ENCODE measurements at places on chromosomes 12 and 14.

GRCh38 chr12:12715459-12716150 lies 1.6 kb upstream of the CDKN1B start:
- peak; percentile 79 for DNase-seq

- DNase-seq, result no peak
Measured at GRCh38 chr12:50613463-50613862, 108.7 kb downstream of the DIP2B start.

GRCh38 chr12:54407183-54407905 lies 11.7 kb downstream of the ITGA5 start:
- DNase-seq, result no peak

DNA sequence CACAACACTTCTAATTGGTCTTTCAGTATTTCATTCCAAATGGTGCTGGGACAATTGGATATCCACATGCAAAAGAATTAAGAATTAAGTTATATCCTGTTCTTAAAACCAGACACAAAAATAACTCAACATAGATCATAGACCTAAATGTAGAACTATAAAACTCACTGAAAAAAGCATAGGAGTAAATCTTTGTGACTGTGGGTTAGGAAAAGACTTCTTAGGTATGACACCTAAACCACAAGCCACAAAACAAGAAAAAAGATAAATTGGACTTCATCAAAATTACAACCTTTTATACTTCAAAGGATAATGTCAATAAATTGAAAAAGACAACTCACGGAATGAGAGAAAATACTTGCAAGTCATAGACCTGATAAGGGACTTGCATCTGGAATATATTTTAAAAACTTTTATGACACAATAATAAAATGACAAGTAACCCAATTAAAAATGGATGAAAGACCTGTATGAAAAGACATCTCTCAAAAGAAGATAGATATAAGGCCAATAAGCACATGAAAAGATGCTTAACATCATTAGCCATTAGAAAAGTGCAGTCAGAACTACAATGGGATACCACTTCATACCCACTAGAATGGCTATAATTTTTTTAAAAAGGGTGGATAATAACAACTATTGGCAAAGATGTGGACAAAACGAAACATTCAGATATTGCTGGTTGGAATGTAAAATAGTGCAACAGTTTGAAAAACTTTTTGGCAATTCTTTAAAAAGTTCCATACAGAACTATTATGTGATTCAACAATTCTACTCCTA lies 72.5 kb upstream of the SLC38A4 start:
- DNase-seq, result no peak

DNA sequence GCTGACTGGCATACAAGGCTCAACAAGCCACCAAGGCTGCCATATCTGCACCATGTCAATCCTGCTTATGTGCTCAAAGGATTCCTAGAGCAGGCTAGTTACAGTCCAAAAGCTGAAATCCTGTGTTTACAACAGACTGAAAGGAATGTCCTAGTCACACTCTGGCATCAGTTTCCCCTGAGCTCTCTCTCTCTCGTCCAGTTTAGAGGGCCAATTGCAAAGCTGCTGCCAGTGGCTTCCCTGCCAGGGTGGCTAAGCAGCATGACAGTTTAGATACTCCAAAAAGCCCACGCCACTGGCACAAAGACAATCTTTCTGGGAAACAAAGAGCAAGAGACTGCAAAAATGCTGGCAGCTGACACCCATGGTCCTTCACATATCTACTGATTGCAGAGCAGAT lies 392.1 kb downstream of the RPS29 start:
- no peak for DNase-seq

- no peak for DNase-seq
Measured at GRCh38 chr12:48034835-48035805, 30.8 kb upstream of the COL2A1 start.

DNA sequence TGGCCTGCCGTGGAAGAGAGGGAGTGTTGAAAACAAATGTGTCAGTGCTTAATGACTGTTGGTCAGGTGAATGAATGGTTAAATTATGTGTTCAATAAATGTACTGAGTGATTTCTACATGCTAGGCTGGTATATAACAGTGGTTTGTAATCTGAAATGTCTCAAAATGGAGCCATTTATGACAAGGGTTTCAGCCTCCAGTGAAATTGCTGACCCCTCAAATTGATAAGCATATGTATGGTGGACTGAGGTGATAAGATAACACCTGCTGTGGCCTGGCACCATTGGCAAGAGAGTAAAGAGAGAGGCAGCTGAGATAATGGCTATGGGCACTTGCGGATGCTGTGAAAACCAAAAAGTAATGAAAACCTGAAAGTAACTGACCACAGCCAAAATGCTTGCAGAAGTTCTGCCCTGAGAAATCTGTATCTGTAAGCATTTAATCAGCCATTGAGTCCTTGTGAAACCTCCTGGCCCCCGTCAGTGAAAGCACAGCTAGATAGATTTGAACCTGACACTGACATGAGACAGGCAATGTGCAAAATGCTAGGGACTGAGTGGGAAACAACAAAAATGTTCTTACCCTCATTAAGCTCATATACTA lies 1.4 kb upstream of the BCAT1 start:
- peak; percentile 38 for DNase-seq

DNA sequence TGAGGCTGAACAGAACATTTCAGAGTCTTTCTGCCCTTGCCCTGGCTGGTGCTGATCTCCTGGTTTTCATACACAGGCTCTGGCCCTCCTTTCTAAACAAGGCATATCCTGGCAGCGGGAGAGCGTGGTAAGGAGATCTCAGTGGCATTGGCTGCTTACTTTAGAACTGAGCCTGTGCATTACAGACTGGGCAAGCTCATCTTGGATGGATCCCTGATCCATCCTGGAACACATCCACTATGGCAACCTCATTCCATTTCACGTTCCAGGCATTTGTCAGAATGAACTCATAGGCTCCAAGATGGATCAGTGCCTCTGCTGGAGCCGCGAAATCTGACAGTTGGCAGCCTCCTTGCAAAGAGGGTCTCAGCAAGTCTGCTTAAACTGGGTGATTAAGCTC lies 224.5 kb upstream of the PELI2 start:
- no peak for DNase-seq

DNA sequence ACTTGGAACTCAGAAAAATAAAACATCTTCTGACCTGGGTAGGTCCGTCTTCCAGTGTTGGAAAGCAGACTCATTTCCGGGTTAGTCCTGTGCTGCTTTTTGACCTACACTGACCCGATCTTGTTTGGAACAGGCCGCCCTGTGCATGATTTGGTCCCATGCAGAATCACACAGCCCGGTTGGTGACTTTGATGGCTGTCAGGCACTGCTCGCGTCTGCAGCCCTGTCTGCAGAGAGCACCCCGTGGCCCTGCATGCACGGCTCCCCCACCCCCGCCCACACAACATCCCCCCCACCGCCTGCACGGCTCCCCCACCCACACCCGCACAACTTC lies 31.6 kb downstream of the PACS2 start:
- no peak for DNase-seq

GRCh38 chr14:55136885-55137786 lies 8.1 kb downstream of the LGALS3 start:
- no peak for DNase-seq

DNA sequence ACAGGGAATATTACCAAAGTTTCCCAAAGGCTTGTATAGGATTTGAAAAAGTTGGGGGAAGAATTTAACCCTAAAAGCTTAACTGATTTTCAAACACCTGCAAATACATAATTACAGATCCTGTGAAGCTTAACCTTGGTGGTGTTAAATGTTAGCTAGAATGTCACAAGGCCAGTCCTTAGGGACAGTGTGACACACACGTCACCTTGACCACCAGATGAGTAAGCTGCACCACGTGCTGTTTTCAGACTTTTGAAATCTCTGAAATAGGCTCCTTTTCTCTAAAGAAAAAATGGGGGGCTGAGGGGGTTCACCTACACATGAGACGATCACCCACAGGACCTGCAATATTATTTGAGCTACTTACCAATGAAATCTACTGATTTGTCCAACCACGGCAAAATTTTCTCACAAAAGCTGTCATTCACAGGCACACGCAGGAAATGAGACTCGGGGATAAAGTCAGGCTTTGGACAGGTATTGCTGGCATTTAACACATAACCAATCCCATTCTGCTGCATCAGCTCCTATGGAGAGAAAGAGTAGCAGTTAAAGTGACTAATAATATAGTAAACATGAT lies 75.9 kb downstream of the DUSP16 start:
- DNase-seq, result peak; percentile 72

GRCh38 chr14:99603471-99604277 lies at the start of gene CCDC85C:
Gene CCDC85C (minus strand): TSS chr14:99604207. CDS start chr14:99603959, 248 bp downstream.
- DNase-seq, result peak; percentile 20

- DNase-seq, result peak; percentile 35
Measured at GRCh38 chr12:61993734-61994345, 266.4 kb upstream of the USP15 start.

GRCh38 chr14:55519473-55520080 lies 60.4 kb upstream of the KTN1 start:
- DNase-seq, result no peak

GRCh38 chr12:89947437-89948270 lies 239.0 kb upstream of the ATP2B1 start:
- peak; percentile 45 for DNase-seq

- peak; percentile 72 for DNase-seq
Measured at GRCh38 chr12:54991161-54991990, 6.8 kb upstream of the TESPA1 start.

GRCh38 chr12:14256121-14256520 lies 109.4 kb upstream of the ATF7IP start:
- DNase-seq, result peak; percentile 63

GRCh38 chr14:39107591-39107996 lies 4.6 kb upstream of the SEC23A start:
- DNase-seq, result peak; percentile 56

- no peak for DNase-seq
Measured at GRCh38 chr12:27711967-27712366, 1.3 kb downstream of the MRPS35 start.

DNA sequence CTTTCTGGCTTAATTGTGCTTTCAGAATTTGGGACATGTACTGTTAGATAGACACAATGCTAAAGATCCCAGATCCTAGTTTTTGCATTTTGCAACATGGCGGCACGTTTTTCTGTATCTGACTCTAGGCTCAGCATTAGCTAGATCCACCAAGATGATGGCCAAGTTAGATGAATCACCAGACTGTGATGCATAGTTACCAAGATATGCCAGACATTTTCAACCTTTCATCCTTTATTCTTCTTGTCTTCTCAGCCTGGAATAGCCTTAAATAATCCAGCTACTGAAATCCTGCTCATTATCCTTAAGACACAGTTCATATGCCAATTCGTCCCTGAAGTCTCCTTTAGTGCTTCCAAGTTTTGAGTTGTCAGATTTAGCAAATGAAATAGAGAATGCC lies 144.9 kb upstream of the CRY1 start:
- no peak for DNase-seq

GRCh38 chr12:68438601-68439000 lies 106.4 kb upstream of the MDM1 start:
- no peak for DNase-seq

DNA sequence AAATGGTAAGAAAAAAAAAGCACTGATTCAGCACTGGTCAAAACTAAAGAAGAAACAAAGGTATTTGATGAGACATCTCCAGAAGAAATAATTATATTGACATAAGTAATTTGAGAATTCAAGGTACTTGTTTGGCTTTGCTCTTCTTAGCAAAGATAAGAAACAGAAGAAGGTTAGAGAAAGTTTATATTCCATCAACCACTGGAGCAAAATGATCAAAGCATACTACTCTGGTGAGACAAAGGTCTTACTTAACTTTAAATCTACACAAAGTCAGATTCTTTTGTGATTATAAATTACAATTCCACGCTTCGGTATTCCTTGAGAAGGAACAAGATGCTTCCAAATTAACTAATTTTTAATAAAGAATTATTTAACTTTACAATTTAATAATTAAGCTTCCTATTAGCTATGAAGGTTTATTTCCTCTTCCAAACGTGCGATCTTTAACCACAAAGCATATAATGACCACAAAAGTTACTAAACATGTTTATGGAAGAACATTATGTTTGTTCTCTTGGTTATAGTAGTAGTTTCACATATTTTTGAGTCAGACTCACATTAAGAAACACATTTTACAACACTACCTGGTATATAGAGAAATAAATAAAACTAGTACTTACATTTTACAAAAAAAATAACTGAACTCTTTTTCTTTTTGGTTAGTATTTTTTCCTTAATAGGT lies 53.4 kb downstream of the METTL25 start:
- no peak for DNase-seq

DNA sequence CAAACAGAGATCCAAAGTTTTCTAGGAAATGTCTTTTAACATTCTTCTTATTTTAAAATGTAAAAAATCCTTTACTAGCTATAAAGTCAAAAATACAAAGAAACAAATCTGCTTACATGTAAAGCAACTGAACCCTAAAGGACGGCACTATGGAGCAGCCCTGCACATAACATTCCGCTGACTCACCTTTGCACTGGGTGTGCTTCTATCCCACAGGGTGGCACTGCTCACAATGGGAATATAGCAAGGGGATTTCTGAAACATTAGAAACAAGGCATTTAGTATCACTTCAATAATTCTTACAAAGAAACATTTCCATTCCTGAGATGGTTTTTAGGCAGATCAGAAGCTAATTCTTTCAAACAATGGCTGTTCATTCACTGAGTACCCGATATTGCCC lies 94.3 kb downstream of the C12orf42 start:
- no peak for DNase-seq

- DNase-seq, result no peak
Measured at GRCh38 chr12:120721866-120722265, 3.8 kb upstream of the ACADS start.

DNA sequence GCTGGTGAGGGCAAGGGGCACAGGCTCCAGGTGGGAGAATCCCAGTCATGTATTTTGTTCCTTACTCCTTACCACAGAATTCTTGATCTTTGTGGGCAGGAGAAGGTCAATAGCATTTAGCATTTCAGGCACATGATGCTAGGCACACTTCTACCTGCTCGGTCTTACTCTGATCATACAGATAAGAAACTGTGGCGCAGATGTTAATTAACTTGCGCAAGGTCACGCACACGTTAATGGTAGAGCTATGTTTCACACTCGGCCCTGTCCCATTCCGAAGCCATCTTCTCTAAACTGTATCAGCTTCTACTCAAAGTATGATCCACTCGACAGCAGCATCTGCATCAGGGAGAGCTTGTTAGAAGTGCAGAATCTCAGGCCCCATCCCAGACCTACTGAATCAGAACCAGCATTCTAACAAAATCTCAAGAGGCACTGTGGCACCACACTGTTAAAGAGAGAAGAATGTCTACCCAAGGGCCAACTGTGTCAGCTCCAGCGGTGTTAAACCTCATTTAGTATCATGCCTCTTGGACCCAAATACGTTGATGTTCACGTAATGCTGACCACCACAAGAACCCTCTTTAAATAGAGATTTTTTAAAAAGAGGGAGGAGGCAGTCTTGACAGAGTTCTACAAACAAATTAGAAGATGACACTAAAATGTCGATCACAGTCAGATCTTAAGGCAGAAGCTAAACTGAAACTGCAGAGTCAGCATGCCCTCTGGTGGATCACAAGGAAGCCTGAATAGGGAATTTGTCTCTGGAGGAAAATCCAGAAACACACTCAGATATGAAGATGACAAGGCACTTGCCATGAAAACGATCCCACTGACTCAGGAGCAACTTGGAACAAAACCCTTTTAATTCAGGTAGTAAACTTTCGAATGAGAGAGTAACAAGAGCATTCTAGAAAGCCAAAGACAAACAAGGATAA lies 7.3 kb downstream of the STXBP6 start:
- no peak for DNase-seq

GRCh38 chr12:100794441-100795173 lies at the start of gene ANO4:
Gene ANO4 (plus strand): TSS chr12:100794776. CDS start chr12:100901786, 107,010 bp downstream.
- no peak for DNase-seq

- DNase-seq, result peak; percentile 79
Measured at GRCh38 chr12:111405859-111406473, at the start of gene SH2B3. Gene SH2B3 (plus strand): TSS chr12:111405923. CDS start chr12:111418146, 12,223 bp downstream.

Data from activated CD4-positive, alpha-beta T cell treated with anti-CD3 and anti-CD28 coated beads, Interleukin-10, Interleukin-2, amounts not matched to agents 100 ng/mL and 50 ng/mL, durations not matched to agents 16 hours and 8 hours (primary cell).